Placental pericyte (primary cell): ENCODE measurements at places on chromosomes 2 and 18. TPM values are rescaled to one million over a fixed set of nuclear protein-coding genes. Genes with fewer than 3 reads are reported as not detected.

C1QL2 gene
- total RNA-seq: under 0.01 TPM in 1 of 2 replicates, not detected in the other

SMAD4 gene
- 126 and 168 TPM in 2 replicates for total RNA-seq

NAT8 gene
- total RNA-seq: not detected in 2 replicates

OR6B2 gene
- total RNA-seq: not detected in 2 replicates

TRIB2 gene
- total RNA-seq: 32.6 and 83.8 TPM in 2 replicates

C2orf49 gene
- total RNA-seq: 13.5 and 23.4 TPM in 2 replicates

MARCHF4 gene
- total RNA-seq: 1.1 and 8.7 TPM in 2 replicates

EFEMP1 gene
- 20.2 and 658 TPM in 2 replicates for total RNA-seq

LIMS3 gene
- 3.1 and 22.0 TPM in 2 replicates for total RNA-seq

CNGA3 gene
- total RNA-seq: not detected in 2 replicates

SIGLEC15 gene
- 1.1 and 4.7 TPM in 2 replicates for total RNA-seq

ZNF385B gene
- not detected in 2 replicates for total RNA-seq

AOX1 gene
- total RNA-seq: 1.8 and 11.9 TPM in 2 replicates

SOS1 gene
- total RNA-seq: 11.4 and 18.5 TPM in 2 replicates

PFN4 gene
- 0.29 and 0.88 TPM in 2 replicates for total RNA-seq

EPG5 gene
- 54.5 and 81.5 TPM in 2 replicates for total RNA-seq

SCG2 gene
- total RNA-seq: 3.0 and 5.3 TPM in 2 replicates

RGPD4 gene
- total RNA-seq: under 0.01 TPM in 1 of 2 replicates, not detected in the other

MRO gene
- not detected in 2 replicates for total RNA-seq

SLC11A1 gene
- total RNA-seq: under 0.01 and 0.14 TPM in 2 replicates

MARCO gene
- not detected in 2 replicates for total RNA-seq

ALKAL2 gene
- total RNA-seq: not detected in 2 replicates

NPHP1 gene
- 2.4 and 3.3 TPM in 2 replicates for total RNA-seq

RASGRP3 gene
- 4.8 and 11.2 TPM in 2 replicates for total RNA-seq

ST6GAL2 gene
- total RNA-seq: 0.44 and 27.3 TPM in 2 replicates

KCNK3 gene
- total RNA-seq: 0.22 and 0.29 TPM in 2 replicates

TNP1 gene
- not detected in 2 replicates for total RNA-seq

NETO1 gene
- 0.72 TPM in 1 of 2 replicates, not detected in the other for total RNA-seq

LPIN2 gene
- 41.1 and 47.2 TPM in 2 replicates for total RNA-seq

PUM2 gene
- total RNA-seq: 39.0 and 52.1 TPM in 2 replicates

PLEK gene
- total RNA-seq: 1.3 TPM in 1 of 2 replicates, not detected in the other

M1AP gene
- total RNA-seq: not detected in 2 replicates

ALLC gene
- total RNA-seq: not detected in 2 replicates

PTRHD1 gene
- total RNA-seq: 18.6 and 33.7 TPM in 2 replicates

TMEFF2 gene
- total RNA-seq: under 0.01 TPM in 1 of 2 replicates, not detected in the other

CXCR1 gene
- not detected in 2 replicates for total RNA-seq

DSG2 gene
- total RNA-seq: 12.5 and 32.4 TPM in 2 replicates

SULT1C2 gene
- not detected in 2 replicates for total RNA-seq

IDH1 gene
- total RNA-seq: 129 and 246 TPM in 2 replicates

ERFE gene
- 2.4 and 7.3 TPM in 2 replicates for total RNA-seq

ARHGEF4 gene
- total RNA-seq: 1.0 and 1.8 TPM in 2 replicates

MFSD2B gene
- not detected in 2 replicates for total RNA-seq

MOGAT1 gene
- not detected in 2 replicates for total RNA-seq

PCARE gene
- total RNA-seq: not detected in 2 replicates

INHBB gene
- not detected in 2 replicates for total RNA-seq

LDLRAD4 gene
- 0.14 and 0.88 TPM in 2 replicates for total RNA-seq

ALPP gene
- under 0.01 TPM in 1 of 2 replicates, not detected in the other for total RNA-seq

CPLX4 gene
- not detected in 2 replicates for total RNA-seq

CDH19 gene
- total RNA-seq: not detected in 2 replicates

IL1B gene
- 183 and 305 TPM in 2 replicates for total RNA-seq

FEV gene
- total RNA-seq: not detected in 2 replicates

IL36A gene
- not detected in 2 replicates for total RNA-seq

ATP8B1 gene
- 6.1 and 37.5 TPM in 2 replicates for total RNA-seq

ABCB11 gene
- total RNA-seq: not detected in 2 replicates

FAM110C gene
- total RNA-seq: not detected in 2 replicates

FOXI3 gene
- not detected in 2 replicates for total RNA-seq

GALNT14 gene
- 0.14 TPM in 1 of 2 replicates, not detected in the other for total RNA-seq

PLB1 gene
- total RNA-seq: 0.86 and 2.4 TPM in 2 replicates
